ENCODE measurements at places on chromosomes 4 and X. TPM values are rescaled to one million over a fixed set of nuclear protein-coding genes. Genes with fewer than 3 reads are reported as not detected.

Gene GPM6B
- total RNA-seq = 308 TPM

Gene MAP7D2
- 9.9 TPM for total RNA-seq

Gene RAB33A
- total RNA-seq = 13.5 TPM

Gene SPANXA2
- not detected for total RNA-seq

Gene NAP1L2
- 26.5 TPM for total RNA-seq

Gene MPP1
- 17.8 TPM for total RNA-seq

Gene EREG
- total RNA-seq = 1.8 TPM

Gene HERC5
- 1.00 TPM for total RNA-seq

Gene MAGEA1
- total RNA-seq = not detected

Gene RAB41
- total RNA-seq = not detected

Gene CNGA1
- 0.18 TPM for total RNA-seq

Gene HPGDS
- 3.6 TPM for total RNA-seq

Gene MAGEB1
- not detected for total RNA-seq

Gene FAT4
- total RNA-seq = 83.7 TPM

GRCh38 chr4:118318931-118319330 lies 33.9 kb downstream of the PRSS12 start:
- no peak for DNase-seq

GRCh38 chrX:80306007-80306406 lies 114.2 kb upstream of the TENT5D start:
- no peak for DNase-seq

DNA sequence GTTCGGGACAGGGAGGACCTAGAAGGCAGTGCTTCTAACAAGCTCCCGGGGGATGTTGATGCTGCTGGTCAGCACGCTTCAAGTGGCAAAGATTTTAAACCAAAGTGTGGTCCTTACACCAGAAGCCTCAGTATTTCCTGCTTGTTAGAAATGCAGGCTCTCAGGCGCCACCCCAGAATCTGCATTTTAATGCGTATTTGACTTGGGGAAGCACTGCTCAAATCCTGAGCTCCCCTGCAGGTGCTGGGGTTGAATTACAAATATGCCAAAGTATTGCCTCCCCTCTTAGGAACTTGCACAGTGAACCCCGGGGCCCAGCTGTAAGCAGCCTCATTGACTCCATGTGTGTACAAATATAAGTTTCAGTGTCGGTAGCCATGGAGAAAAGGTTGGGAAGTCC lies 70.8 kb upstream of the RAI2 start:
- DNase-seq = no peak

- DNase-seq = no peak
Observed at GRCh38 chr4:142373610-142374009, 472.5 kb downstream of the INPP4B start.

DNA sequence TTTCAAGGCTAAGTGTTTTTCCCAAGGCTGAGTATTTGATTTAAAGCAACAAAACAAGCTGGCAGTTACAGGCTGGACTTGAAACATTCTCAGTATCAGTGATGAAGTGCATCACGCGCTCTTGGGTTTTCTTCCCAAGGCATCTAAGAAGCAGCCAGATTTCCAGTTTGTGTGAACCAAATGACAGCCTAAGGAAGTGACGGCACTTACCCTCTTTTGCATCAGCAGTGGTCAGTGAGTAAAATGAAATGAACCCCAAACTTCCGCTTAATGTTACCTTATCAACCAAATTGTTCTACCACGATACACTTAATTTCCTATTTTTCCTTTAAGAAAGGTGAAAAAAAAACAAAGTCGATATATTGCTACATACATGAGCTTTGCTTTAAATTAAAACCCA lies 15.8 kb upstream of the GYPE start:
- DNase-seq = no peak

- DNase-seq = no peak
Observed at GRCh38 chr4:185805262-185805802, 6.7 kb downstream of the SORBS2 start.

DNA sequence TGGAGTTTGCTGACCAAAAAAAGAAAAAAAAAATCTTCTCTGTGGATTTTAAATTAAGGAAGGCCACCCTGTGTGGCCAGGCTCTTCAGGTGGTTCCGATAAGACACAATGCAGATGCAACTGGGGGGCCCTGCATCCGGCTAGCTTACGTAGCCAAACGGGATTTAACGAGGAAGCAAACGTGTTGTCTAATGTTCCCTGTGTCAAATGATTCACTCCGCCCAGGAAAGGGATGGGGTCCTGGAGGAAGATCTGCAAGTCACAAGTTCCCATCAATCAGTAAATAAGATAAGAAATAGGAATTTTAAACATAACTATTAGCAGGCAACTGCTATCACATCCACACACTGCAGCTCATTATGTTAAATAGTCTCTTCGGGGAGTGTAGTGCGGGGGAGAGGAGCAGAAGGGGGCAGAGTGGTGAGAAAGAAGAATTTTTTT lies 216.4 kb upstream of the GYPA start:
- no peak for DNase-seq

DNA sequence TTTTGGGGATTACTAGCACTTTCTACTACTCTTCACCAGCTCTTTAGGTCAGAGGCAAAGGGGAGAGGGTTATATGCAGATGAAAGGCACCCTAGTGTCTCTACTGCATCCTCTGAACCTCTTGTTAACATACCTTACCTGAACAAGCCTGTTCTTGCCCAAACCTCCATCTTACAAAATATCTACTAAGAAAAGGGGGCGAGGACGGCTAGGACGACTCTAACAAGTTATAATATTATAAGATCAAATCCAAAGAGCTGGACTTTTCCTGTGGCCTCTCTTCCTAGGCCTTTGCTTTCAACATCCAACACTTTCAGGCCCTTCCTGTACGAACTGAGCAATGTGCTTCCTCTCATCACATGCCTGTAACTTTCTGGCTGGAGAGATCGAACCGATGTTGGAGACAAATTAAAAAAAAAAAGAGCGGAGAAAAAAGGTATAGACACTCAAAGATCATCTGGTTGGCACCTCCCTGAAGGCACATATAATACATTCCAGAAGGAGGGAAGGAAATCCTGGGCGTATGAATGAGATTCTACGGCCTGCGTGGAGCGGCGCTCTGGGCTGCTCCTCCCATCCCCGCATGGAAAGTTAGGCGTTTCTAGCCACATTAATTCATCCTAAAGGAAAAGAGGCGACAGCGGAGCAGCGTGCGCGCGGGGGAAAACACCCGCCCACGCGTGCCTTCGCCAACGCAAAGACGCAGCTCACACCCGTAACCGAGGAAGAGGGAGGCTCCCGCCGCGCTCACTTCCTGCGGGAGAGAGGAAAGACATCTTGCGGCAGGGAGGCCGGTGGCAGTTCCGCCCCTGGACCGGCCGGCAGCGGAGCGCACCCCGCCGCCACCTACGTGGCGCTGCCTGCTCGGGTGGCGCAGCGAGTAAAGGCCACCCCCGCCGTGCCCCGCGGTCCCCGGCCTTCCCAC lies 808 bp downstream of the PRDM5 start:
- peak; percentile 7 for DNase-seq

DNA sequence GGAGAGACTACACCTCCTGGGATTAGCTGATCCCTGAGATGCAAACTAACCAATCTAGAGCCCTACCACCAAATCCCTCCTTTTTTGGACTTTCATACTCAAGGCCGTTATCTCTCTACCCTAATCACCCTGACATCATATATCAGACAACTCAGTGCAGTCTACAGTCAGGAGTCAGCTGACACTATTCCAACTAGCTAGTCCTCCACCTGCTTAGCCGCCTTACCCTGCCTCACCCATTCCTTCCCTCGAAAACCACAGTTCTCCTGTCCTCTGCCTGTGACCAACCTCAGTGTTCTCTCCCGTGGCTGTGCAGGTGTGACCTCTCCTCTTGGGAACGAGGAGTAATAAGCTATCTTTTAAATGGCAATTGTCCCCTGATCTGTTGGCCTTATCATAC lies 1.8 kb upstream of the PPEF2 start:
- no peak for DNase-seq

- DNase-seq = no peak
Observed at GRCh38 chr4:154490583-154491340, 837 bp downstream of the DCHS2 start.

DNA sequence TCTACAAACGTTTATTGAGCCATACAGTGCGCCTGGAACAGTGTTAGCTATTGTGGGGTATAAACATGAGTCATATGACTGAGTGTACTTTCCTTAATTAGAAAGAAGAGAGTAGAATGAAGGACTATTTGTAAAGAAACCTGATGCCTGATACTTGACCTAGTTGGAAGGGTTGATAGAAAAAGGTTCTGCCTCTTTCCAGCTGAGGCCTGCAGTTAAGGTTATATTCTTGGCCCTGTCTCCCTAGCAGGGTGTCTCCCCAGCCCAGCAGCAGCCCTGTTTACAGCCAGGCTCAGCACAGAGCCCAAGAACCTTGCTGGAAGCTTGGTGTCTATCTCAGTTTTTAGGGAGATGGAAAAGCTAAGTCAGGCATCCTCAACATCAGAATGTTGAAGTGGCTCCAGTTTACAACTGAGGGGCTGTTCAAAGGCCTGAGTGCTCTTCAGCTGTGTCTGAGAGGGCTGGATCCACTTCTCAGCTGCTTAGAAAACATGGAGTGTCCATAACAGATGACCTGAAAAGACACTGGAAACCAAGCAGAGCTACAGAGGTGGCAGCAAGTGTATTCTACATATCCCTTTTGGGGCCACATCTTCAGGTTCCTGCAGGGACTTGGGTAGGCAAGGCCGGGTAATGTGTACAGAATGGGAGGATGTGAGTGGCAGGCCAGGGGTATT lies 21.6 kb downstream of the NYX start:
- no peak for DNase-seq

DNA sequence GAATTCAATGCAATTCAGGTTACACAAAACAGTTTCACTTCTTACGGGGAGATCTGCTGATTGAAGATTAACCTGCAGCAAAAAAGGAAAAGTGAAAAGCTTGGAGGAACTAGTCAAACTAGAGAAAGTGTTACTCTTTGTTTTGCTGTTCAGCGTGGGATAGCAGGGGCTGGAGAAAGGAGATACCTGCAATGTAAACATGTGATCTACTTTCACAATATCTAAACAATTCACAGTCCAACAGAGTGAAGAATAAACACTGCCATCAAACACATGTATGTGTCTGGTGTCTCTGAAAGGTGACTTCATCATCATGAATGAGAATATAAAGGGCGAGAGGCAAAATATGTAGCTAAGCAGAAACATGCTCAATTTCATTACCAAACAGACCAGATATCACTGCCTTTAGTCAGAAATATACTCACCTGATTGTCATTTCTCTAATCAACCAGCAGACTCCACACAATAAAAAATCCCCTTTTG lies 26.4 kb downstream of the NIPAL1 start:
- DNase-seq = no peak

- DNase-seq = no peak
Observed at GRCh38 chrX:107710617-107711391, 64.8 kb downstream of the TSC22D3 start.

DNA sequence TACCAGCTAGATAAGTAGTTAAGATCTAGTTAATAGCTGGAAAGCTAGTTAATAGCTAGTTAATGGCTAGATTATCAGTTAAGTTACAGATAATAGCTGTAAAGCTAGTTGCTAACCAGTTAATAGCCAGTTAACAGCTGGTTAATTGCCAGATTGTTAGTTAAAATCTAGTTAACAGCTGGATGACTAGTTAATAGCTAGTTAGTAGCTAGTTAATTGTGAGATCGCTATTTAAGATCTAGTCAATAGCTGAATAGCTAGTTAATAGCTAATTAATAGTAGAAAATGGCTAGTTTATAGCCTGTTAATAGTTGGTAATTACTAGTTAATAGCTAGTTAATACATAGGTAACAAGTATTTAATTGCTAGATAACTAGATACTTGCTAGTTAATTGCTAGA lies 630.5 kb upstream of the CT83 start:
- DNase-seq = no peak

DNA sequence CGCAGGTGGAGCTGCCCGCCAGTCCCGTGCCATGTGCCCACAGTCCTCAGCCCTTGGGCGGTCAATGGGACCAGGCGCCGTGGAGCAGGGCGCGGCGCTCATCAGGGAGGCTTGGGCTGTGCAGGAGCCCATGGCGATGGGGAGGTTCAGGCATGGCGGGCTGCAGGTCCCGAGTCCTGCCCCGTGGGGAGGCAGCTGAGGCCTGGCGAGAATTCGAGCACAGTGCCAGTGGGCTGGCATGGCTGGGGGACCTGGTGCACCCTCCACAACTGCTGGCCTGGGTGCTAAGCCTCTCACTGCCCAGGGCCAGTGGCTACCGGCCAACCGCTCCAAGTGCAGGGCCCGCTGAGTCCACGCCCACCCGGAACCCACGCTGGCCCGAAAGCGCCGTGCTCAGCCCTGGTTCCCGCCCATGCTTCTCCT lies 646.5 kb downstream of the GABRG1 start:
- no peak for DNase-seq

GRCh38 chrX:50099331-50099730 lies 101.5 kb downstream of the AKAP4 start:
- no peak for DNase-seq

DNA sequence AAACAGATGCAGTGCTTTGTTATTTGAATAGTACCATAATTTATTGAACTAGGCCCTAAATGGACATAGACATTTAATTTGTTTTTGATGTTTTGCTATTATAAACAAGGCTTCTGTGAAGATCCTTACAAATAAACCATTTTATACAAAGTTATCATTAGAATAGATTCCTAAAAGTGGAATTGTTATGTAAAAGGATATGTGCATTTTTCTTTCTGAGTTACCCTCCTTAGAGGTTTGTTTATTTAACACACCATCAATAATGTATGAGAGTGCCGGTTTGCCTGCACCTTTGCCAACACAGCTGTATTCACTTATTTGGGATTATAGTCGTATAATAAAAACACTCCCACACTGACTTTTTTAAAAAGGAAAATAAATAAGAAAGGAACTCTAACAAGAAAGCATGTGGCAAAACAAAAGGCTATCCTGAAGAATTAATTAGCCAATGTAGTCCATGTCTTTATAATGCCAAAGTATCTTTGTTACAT lies 84.8 kb downstream of the PAK3 start:
- DNase-seq = no peak

GRCh38 chr4:11805842-11806241 lies 377.1 kb upstream of the HS3ST1 start:
- peak; percentile 19 for DNase-seq

GRCh38 chrX:109830157-109830703 lies 97.2 kb upstream of the ACSL4 start:
- DNase-seq = no peak

DNA sequence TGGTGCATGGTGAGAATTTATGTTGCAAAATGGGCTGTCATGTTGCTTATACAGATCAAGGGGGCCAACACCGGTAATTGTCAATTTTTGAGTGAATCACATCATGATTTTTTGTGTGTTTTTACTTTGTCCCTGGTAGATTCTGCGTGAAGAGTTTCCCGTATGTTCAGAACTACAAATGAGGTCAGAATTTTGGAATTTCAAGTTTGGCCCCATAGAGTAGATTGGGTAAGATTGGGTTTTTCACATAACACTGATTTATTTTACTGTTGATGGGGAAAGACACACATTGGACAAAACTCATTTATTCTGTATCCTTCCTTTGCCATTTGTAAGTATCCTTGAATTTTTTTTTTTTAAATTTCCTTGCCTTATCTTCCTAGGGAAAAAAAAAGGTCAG lies 158.5 kb upstream of the MXRA5 start:
- no peak for DNase-seq

GRCh38 chr4:185101354-185101890 lies 41.6 kb upstream of the SLC25A4 start:
- DNase-seq = no peak
